ENCODE measurements at places on chromosomes 2 and 18. TPM values are rescaled to one million over a fixed set of nuclear protein-coding genes. Genes with fewer than 3 reads are reported as not detected.

NOSTRIN gene
- total RNA-seq, result 57.5 TPM

- H3K4me1 ChIP-seq, result no peaks in the 10 kb centered on the region
- DNase-seq, result no peak
Observed at GRCh38 chr2:39686456-39686855, 20.7 kb downstream of the TMEM178A start.

- no peaks in the 10 kb centered on the region for H3K27me3 ChIP-seq
- H3K27ac ChIP-seq, result no peak overlapping the region
- no peaks in the 10 kb centered on the region for H3K36me3 ChIP-seq
- no peaks in the 10 kb centered on the region for H3K4me1 ChIP-seq
- no peak overlapping the region for H3K4me3 ChIP-seq
Observed at GRCh38 chr2:70806013-70806412, 14.4 kb downstream of the CLEC4F start.

- DNase-seq, result no peak
- no peak overlapping the region for H3K4me3 ChIP-seq
- peaks cover 9% of the 10 kb centered on the region for H3K4me1 ChIP-seq
- H3K27me3 ChIP-seq, result no peaks in the 10 kb centered on the region
- no peak overlapping the region for H3K27ac ChIP-seq
Observed at GRCh38 chr2:1585635-1586034, 158.7 kb downstream of the PXDN start.

CDH2 gene
- 1.5 TPM for total RNA-seq

NDC80 gene
- total RNA-seq, result 0.55 TPM

DNA sequence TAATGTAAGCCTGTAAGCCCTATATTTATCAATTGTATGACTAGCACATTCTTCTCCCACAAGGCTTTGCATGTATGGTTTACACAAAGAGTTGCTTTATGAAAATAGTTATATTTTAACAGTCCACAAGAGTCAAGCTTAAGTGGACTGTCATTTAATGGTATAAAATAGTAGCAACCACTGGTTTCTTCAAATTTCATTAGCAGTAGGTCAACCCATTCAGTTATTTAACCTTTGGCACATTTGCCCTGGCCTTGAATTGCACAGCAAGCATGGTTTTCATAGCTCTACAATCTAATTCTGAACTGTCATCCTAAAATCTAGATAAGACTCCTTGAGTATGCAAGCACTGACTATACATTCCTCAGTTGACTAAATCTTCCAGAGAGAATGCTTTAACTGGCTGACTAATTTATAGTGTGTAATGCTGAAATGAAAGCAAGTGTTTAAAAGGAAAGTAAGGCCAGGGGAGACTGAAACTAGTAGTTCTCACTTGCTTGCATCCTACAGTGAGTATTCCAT is 1.8 kb downstream of the DPP4 start:
- no peak for DNase-seq
- no peak overlapping the region for H3K4me3 ChIP-seq
- H3K27ac ChIP-seq, result no peak overlapping the region
- H3K27me3 ChIP-seq, result peaks cover 2% of the 10 kb centered on the region

- H3K36me3 ChIP-seq, result no peaks in the 10 kb centered on the region
- H3K4me1 ChIP-seq, result peaks cover 10% of the 10 kb centered on the region
- H3K4me3 ChIP-seq, result no peak overlapping the region
- no peak overlapping the region for H3K27ac ChIP-seq
- no peaks in the 10 kb centered on the region for H3K27me3 ChIP-seq
- no peak for DNase-seq
Observed at GRCh38 chr2:55107436-55107835, 57.2 kb upstream of the RTN4 start.

GRCh38 chr2:242054881-242055801 is 185.6 kb downstream of the RTP5 start:
- no peak for DNase-seq
- H3K27ac ChIP-seq, result no peak overlapping the region
- H3K36me3 ChIP-seq, result no peaks in the 10 kb centered on the region
- no peak overlapping the region for H3K4me3 ChIP-seq

- H3K4me3 ChIP-seq, result no peak overlapping the region
- peaks cover 12% of the 10 kb centered on the region for H3K4me1 ChIP-seq
- H3K27ac ChIP-seq, result no peak overlapping the region
- no peaks in the 10 kb centered on the region for H3K27me3 ChIP-seq
Observed at GRCh38 chr2:8416001-8416571, 265.8 kb upstream of the ID2 start.

DNA sequence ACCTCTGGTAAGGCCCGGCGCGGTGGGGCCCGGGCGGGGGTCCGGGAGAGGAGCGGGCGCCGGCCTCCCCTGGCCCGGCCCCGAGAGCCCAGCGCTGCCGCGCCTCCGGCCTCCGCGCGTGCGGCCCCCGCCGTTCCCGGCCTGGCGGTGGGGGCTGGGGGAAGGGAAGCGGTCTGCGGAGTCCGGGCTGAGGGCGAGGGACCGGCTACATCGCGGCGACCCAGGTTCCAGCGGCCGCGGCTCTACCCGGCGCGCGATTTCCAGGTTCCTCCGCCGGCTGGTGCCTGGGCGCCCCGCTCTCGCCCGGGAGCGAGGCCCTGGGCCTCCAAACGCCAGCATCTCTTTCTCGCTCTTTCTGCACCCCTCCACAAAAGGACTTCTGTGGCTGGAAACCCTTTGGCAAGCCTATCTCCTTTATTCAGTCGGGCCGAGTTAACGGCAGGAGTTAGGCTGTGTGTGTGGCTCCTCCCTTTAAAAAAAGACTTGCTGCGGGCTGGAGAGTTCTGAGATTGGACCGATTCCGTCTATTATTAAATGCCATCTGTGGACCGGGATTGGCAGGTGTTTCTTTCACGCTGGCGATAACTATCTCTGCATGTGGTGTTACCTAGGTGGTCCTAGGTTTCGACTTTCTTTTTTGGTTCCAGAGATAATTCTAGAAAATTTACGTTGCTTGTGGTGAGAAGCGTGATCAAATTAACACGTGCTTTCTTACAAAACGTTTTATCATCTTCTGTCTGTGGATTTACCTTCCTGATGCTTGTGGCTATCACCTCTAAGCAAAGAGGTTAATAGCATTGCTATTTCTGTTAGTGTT is 592 bp downstream of the ME2 start:
- H3K4me3 ChIP-seq, result peak overlapping the region; percentile 70
- peak overlapping the region; percentile 93 for H3K27ac ChIP-seq
- H3K36me3 ChIP-seq, result no peaks in the 10 kb centered on the region

WNT10A gene
- 0.77 TPM for total RNA-seq

IL37 gene
- total RNA-seq, result not detected

TWIST2 gene
- total RNA-seq, result 10.8 TPM

GRCh38 chr2:11814979-11815510 is 68.6 kb downstream of the LPIN1 start:
- DNase-seq, result no peak
- peaks cover 26% of the 10 kb centered on the region for H3K4me1 ChIP-seq
- no peak overlapping the region for H3K4me3 ChIP-seq
- H3K27me3 ChIP-seq, result no peaks in the 10 kb centered on the region
- H3K36me3 ChIP-seq, result peaks cover 5% of the 10 kb centered on the region
- no peak overlapping the region for H3K27ac ChIP-seq

SLC35F6 gene
- 14.8 TPM for total RNA-seq

DNAJC5G gene
- total RNA-seq, result not detected

CEBPZOS gene
- total RNA-seq, result 30.3 TPM

DNA sequence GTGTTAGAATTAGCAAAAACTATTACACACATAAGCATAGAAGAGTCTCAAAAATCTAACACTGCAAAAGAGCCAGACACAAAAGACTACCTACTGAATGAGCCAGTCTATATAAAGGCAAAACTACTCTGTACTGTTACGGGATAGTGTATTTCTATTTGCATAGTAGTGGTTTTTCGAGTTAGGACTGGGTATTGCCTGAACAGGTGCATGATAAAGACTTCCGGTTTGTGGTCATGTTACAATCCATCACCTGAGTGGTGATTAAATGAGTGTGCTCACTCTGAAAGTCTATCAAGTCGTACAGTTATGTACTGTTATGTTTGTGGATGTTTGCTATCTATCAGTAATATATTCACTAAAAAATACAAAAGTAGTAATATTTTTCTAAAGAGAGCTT is 523.3 kb upstream of the SYT4 start:
- no peaks in the 10 kb centered on the region for H3K36me3 ChIP-seq
- no peaks in the 10 kb centered on the region for H3K4me1 ChIP-seq
- no peak overlapping the region for H3K4me3 ChIP-seq
- H3K27ac ChIP-seq, result no peak overlapping the region
- H3K27me3 ChIP-seq, result no peaks in the 10 kb centered on the region
- DNase-seq, result no peak

PTH2R gene
- total RNA-seq, result 0.11 TPM

GRCh38 chr2:179044500-179044899 is 5.4 kb downstream of the CCDC141 start:
- no peak overlapping the region for H3K27ac ChIP-seq
- no peaks in the 10 kb centered on the region for H3K36me3 ChIP-seq
- no peak for DNase-seq

- H3K27ac ChIP-seq, result no peak overlapping the region
- no peaks in the 10 kb centered on the region for H3K27me3 ChIP-seq
- H3K36me3 ChIP-seq, result no peaks in the 10 kb centered on the region
Observed at GRCh38 chr2:150571121-150571520, 83.7 kb upstream of the RND3 start.

DNA sequence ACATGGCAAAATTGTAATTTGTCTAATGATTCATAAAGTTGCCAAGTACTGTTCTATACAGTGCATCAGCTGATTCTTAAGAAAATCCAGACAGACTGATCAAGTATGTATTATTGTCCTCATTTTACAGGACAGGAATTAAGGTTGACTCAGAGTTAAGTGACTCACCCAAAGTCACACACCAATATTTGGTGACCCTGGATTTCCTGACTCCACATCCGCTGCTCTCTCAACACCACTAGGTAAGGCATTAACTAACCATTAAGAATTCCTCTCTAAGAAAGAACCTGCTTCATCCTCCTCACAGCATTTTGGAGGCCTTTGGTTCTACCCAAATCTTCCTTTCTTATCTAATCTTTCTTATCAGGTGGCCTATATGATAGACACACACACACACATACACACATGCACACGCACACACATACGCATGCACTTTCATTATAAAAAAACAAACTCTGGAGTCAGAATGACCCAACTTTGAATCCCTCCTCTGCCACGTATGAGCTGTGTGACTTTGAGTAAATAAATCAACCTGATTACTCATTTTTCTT is 150.8 kb downstream of the ANKRD44 start:
- no peaks in the 10 kb centered on the region for H3K36me3 ChIP-seq
- H3K27ac ChIP-seq, result no peak overlapping the region
- no peak for DNase-seq
- peaks cover 21% of the 10 kb centered on the region for H3K4me1 ChIP-seq
- no peak overlapping the region for H3K4me3 ChIP-seq

ONECUT2 gene
- 0.06 TPM for total RNA-seq

- peaks cover 12% of the 10 kb centered on the region for H3K4me1 ChIP-seq
- H3K27me3 ChIP-seq, result no peaks in the 10 kb centered on the region
- DNase-seq, result peak; percentile 91
- H3K4me3 ChIP-seq, result peak overlapping the region; percentile 36
- H3K27ac ChIP-seq, result no peak overlapping the region
- H3K36me3 ChIP-seq, result no peaks in the 10 kb centered on the region
Observed at GRCh38 chr2:176554101-176555048, 285.1 kb downstream of the MTX2 start.

SPATA3 gene
- not detected for total RNA-seq

PLB1 gene
- total RNA-seq, result 5.3 TPM

DNA sequence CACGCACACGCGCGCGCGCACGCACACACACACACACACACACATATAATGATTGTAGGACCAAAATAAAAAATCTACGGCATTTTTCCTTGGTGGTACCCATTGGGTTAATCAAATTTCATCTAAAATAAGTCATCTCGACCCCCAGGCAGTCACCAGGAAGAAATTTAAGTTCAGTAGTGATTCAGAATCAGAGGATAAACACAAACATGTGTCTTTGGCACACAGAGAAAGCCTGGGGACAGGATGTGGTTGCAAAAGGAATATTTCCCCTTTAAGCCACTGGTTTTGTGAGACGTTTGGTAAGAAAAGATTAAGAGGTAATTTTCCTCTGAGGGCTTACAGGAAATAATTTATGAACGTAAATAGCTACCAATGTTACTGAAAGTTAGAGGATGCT is 171.6 kb upstream of the PIEZO2 start:
- no peaks in the 10 kb centered on the region for H3K36me3 ChIP-seq
- no peaks in the 10 kb centered on the region for H3K27me3 ChIP-seq
- no peak overlapping the region for H3K4me3 ChIP-seq
- H3K27ac ChIP-seq, result no peak overlapping the region
- H3K4me1 ChIP-seq, result no peaks in the 10 kb centered on the region
- DNase-seq, result no peak

GAREM2 gene
- total RNA-seq, result 2.8 TPM

CLEC4F gene
- total RNA-seq, result 0.58 TPM

BCL2L11 gene
- 15.9 TPM for total RNA-seq

CCBE1 gene
- 35.1 TPM for total RNA-seq

DNA sequence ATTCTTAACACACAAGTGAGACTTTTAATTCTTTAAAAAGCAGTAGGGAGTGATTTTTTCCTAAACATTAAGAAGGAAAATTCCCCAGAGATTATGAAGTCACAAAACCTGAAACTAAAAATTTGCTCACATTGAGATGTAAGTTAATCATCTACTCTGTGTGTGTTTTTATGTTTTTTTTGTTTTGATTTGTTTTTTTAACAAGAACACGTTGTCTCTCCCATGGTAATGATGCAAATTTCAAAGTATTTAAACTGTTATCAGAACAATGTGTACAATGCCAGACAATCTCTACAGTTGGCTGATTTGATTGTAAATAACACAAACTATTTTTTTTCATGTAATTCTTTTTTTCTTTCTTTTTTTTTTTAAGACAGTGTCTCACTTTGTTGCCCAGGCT is 71.5 kb downstream of the COLEC12 start:
- no peak for DNase-seq
- H3K27me3 ChIP-seq, result no peaks in the 10 kb centered on the region
- no peaks in the 10 kb centered on the region for H3K36me3 ChIP-seq
- H3K4me1 ChIP-seq, result peaks cover 5% of the 10 kb centered on the region

DNA sequence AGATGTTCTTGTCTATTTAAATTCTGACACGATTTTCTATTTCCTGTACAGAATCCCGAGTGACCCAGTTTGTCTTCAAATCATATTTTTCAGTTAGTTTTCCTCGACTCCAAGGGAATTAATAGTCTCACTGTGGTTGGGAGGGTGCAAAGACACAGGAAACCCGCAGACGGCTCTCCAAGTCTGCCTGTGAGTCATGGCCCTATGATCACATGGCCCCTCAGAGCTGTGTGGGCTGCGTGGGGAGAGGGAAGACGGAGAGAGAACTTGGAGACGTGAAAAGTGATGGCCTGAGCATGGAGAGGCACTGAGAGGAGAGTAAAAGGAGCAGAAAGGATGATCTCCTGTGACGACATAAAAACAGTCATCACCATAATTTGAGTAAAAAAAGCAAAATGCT is 989.9 kb downstream of the DCDC2C start:
- H3K4me1 ChIP-seq, result no peaks in the 10 kb centered on the region
- no peak overlapping the region for H3K4me3 ChIP-seq
- no peaks in the 10 kb centered on the region for H3K27me3 ChIP-seq

CHRNG gene
- total RNA-seq, result not detected

DNA sequence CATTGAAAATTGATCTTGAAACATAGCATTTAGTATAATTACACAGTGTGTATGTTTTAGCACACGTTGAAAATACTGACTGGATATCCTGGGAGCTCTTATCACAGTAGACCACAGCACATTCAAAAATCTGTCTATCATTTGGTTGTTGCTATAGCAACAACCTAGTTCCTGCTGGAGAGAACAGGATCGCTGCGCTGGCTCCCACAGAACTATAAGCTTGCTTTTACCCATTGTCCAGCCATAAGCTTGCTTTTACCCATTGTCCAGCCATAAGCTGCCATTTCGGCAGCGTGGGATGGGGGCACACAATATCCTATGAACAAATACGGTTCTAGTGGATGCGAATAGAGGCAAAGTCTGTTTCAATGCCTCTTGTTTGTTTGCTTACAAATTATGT is 70.4 kb upstream of the ST6GAL2 start:
- no peak overlapping the region for H3K4me3 ChIP-seq
- no peak for DNase-seq
- no peaks in the 10 kb centered on the region for H3K4me1 ChIP-seq
- no peaks in the 10 kb centered on the region for H3K27me3 ChIP-seq

All from lung (tissue), 17 donors.